ENCODE measurements at places on chromosomes 3 and 15.

DNA sequence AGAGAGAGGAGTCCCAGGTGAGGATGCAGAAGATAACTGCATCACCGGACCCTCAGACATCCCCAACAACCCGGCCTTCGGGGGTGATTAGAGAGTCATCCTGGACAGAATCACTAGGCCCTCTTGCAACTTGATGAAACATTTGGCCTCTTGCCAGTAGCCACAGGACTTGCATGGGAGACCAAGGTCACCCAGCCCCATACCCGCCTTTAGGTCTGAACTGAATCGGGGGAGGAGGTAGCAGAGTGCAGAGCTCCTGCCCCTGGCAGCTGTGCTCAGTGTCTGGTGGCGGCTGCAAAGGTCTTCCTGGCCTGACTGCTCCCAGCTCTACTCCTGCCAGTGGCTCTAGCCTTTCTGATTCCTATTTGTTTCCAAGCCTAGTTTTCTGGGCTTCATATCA lies 12.4 kb downstream of the PIF1 start:
- no peak for DNase-seq

- DNase-seq, result no peak
Measured at GRCh38 chr3:178915365-178915764, 156.2 kb downstream of the ZMAT3 start.

- DNase-seq, result no peak
Measured at GRCh38 chr3:47411696-47412452, 31.1 kb downstream of the PTPN23 start.

DNA sequence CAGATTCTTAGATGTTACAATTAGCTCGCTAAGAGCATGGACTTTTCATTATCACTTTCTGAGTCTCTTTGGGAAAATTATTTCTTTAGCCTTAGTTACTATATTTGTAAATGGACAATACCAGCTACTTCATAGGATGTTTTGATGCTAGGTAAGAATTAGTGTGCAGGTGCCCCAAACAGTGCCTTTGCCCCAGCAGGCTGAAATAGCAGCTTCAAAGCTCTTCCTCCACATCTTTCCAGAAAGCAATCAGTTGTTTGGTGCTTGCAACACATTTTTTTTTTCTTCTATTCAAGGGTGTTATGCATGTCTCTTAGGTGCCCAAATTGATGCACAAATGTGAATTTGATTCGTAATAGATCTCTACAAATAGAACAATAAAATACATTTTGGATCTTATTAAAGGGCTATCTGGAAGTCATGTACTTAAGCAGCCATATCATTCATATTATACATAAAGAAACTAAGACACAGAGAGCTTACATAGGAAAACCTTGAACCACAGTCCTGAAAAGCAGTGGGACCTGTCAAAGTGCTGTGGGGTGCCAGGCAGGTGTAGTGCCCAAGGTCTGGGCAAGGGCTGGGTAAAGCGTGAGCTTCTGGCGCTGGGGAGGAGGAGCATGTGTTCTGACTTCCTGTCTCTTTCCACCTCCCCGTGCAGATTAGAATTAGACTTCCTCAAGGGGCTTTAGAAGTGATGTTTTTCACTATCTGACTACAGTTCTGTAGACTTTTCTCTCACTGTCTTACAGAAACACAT lies 62.9 kb downstream of the FNDC3B start:
- no peak for DNase-seq

GRCh38 chr3:80559701-80560100 lies 791.9 kb upstream of the ROBO1 start:
- no peak for DNase-seq

DNA sequence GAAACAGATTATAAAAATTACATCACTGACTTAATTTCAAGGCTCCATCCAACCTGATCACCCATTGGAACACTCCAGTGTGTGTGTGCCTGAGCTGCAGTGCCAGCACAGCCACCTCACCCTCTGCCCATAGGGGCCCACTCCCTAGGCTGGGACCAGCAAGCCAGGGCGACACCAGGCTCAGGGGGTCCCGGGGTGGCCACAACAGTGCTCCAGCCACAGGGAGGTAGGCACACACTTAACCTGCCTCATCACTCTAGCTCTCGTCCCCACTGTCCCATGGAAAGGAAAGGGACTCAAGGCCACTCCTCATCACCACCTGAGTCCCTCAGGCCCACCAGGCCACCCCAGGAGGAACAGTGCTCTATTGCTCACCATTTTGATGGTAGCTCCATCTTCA lies 24.9 kb downstream of the ZXDC start:
- no peak for DNase-seq

DNA sequence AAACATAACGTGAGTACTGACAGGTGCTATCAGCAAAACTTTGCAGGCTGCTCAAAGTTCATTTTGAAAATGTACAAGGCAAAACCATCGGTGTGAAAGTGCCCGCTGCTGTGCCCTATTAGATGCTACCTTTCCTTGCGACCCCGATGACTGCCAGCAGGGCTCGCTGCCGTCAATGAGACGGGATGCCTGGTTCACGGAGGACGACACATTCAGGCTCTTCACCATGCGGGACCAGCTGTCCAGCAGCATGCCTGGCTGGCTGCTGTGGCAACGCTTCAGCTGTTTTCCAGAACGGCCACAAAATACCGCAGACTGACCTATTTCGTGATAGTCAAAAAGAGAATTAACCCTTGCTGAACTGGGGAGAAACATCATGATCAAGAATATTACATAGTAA lies 92.7 kb upstream of the OCA2 start:
- DNase-seq, result no peak

DNA sequence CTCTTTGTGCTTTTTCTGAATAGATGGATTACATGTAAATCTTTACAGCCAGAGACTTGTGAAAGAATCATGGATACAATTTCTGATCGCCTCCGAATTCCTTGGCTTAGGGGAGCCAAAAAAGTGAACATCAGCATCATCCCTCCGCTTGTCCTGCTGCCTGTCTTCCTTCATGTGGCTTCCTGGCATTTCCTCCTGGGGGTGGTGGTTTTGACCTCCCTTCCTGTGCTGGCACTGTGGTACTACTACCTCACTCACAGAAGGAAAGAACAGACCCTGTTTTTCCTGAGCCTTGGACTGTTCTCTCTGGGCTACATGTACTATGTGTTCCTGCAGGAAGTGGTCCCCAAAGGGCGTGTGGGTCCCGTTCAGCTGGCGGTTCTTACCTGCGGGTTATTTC lies 5.9 kb downstream of the ZDHHC23 start:
- DNase-seq, result no peak

- DNase-seq, result no peak
Measured at GRCh38 chr3:139222100-139222657, 121.6 kb upstream of the MRPS22 start.

DNA sequence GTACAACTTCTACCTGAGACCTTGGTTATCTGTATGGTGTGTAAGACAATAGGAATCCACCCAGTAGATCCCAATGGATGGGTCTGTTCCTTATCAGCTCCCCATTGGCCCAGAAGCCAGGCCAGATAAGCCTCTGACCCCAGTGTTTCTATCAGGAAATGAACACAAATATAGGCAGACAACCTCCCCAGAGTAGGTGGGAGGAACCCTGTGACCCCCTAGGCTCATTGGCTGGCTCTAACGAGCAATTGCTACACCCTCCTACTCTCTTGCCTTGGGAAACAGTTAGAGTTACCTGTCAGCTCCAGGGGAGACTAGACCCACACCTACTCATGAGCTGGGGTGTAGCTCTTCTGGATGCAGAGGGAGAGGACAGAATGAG lies 299.9 kb downstream of the UACA start:
- DNase-seq, result no peak

DNA sequence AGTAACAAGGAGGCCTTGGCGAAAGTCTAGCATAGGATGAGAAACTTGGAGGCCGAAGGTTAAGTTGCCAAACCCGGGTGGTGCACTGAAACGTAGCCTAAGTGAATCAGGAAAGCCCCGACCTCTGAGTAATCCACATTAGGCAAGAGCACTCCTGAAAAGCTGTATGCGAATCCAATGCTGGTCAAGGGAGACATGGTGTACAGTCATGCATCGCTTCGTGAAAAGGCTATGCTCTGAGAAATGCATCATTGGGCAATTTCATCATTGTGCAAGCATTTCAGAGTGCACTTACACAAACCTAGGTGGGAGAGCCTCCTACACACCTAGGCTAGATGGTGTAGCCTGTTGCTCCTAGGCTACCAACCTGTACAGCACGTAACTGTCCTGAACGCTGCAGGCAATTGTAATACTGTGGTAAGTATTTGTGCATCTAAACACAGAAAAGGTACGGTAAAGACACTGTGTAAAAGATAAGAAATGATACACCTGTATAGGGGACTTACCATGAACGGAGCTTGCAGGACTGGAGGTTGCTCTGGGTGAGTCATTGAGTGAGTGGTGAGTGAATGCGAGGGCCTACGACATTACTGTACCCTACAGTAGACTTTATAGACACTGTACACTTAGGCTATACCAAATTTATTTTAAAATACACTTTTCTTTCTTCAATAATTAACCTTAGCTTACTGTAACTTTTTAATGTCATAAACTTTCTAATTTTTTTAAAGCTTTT lies 222.5 kb downstream of the SHQ1 start:
- DNase-seq, result no peak

DNA sequence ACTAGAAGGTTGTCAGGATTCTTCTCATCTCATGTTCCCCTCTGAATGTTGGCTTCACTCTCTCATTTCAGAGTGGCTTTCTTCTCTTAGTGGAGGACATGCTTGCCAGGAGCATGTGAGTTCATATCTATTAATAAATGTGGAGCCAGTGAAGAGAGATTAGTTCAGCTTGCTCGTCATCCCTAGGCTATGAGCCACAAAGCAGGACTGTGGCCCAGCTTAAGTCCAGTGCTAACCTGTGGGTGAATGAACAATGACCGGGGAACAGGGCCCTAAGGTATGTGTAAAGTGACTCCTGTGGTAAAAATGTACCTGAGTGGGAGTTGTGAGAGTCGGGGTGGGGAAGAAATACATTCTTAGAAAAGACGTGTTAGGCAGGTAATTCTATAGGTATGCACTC lies 96.9 kb upstream of the TBL1XR1 start:
- DNase-seq, result no peak

- no peak for DNase-seq
Measured at GRCh38 chr15:63491116-63491827, 13.1 kb upstream of the USP3 start.

DNA sequence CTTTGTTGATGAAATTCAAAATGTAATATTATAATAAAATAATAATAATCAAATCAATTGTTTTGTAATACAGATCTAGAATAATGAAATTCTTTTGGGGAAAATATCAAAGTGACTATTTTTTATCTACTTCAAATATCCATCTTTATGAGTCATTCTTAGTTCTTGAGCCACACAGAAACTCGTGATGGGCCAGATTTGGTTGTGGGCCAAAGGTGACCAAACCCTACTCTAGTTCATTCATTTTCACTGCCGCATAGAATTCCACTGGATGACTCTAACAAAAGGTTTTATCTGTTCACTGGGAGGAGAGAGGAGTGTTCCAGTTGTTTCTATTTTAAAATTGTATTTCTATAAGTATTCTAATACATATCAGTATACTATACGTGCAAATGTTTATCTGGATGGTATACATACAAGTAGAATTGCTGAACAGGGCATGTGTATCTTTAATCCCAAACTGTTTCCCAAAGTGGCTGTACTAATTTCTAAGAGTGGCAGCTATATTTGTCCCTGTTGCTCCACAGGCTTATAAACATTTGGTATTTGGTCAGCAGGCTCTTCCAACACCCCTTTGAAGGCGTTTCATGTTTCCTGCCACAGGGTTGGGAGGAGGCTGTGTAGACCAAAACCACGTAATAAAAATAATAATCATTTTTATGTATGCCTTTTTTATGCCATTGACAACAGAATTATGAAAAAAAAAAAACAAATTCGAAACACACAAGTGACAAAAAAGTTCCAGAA lies 7.3 kb upstream of the RTP3 start:
- DNase-seq, result no peak

DNA sequence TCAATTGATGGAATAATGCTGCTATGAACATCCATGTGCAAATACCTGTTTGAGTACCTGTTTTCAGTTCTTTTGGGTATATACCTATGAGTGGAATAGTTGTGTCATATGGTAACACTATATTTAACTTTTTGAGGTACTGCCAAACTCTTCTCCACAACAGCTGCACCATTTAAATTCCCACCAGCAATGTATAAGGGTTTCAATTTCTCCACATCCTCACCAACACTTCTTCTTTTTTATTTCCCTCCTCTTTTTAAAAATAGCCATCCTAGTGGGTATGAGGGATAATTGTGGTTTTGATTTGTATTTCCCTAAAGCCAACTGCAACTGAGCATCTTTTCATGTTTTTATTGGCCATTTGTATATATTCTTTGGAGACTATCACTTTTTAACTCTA lies 31.3 kb upstream of the ARHGEF3 start:
- DNase-seq, result no peak

GRCh38 chr3:15440891-15441290 lies 13.5 kb downstream of the EAF1 start:
- DNase-seq, result no peak

DNA sequence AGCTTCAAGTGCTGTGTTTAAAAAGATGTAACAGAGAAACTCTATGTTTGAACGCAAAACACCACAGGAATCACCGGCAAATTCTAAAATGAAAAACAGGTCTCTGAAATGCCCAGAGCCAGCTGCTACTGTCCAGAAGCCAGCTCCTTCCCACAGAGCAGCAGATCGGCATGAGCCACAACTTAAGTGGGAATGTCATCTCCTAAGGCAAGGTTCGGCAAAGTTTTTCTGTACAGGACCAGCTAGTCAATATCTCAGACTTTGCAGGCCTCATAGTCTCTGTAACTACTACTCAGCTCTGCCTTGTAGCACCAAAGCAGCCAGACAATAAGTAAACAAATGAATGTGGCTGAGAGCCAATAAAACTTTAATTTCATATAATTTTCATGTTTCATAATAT lies 4.9 kb downstream of the PLOD2 start:
- no peak for DNase-seq

GRCh38 chr3:33373082-33373437 lies 67.1 kb downstream of the UBP1 start:
- DNase-seq, result no peak

- no peak for DNase-seq
Measured at GRCh38 chr3:9749296-9749644, 482 bp upstream of the OGG1 start.

DNA sequence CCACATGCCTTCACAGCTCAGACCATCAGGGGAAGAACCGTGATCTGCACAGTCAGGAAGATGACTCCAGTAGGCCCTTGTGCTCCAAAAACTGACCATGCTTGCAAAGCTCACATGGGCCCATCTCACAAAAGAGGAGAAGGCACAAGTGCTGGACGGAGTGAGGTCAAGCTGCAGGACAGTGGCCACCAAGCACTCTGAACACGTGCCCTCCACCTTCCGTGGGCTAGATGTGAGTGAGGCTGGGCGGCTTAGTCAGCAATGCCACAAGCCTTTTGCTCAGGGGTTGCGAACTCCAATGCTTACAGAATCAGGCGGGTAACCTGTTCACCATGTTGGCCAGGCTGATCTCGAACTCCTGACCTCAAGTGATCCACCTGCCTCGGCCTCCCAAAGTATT lies 70.9 kb downstream of the SCN5A start:
- no peak for DNase-seq

DNA sequence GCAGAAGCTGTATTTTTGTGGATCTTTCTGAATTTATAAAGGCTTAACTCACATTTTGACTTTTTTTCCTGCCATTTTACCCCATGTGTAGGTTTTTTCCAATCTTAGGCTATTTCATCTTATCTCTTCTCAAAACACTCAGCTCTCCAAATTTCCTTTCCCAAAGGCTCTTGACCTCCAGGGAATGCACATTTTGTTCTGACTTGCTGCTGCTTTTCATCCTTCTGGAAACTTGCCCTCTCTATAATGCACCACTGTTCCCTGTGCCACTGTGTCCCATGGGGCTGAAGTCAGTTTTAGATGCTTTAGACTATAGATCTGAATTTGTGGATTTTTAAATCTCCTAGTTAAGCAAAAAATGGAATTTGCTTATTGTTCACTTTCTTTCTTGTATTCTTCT lies 9.1 kb downstream of the PYDC2 start:
- DNase-seq, result no peak

All from stimulated activated CD4-positive, alpha-beta T cell treated with anti-CD3 and anti-CD28 coated beads, TNF-alpha, amount 100 ng/mL, for 24 hours (primary cell).